ENCODE measurements at places on chromosomes 3 and 15.

- DNase-seq: no peak
Measured at GRCh38 chr15:63460210-63461155, 43.9 kb upstream of the USP3 start.

DNA sequence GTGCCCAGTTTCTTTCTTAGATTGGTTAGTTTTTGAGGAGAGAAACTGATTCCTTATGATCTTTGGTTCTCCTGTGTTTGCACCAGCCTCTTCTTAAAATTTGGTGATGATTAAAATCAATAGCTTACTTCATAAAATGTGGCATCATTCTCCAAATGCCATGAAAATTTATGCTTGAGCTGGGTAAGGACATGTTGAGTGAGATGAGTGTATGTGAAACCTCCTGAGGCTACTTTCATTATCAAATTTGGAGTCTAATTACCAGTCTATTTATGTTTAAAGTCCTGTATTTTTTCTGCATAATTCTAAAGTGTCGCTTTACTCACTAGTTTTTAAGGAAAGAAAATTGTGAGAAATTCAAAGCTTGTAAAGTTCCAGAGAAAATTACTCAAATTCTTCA, 102.1 kb downstream of the DIPK2A start:
- DNase-seq: no peak

DNA sequence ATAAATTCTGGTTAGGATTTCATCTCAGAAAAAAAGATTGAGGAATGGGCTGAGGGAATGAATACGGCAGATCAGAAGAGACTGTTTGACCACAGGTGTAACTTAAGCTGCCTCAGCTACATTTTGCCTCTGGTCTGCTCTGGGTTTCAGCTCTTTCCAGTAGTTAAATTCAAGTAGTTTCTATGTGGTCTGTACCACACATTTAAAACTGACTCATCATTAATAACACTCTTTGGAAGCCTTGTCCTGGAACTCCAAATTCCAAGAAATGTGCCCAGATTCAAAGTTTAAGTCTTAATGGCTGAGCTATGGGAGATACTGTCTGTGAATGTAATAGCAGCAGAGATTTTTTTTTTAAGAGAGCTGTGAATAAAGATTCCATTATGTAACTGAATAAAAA, 133.1 kb upstream of the IGSF10 start:
- no peak for DNase-seq

- DNase-seq: no peak
Measured at GRCh38 chr3:169041677-169042171, 621.8 kb downstream of the MECOM start.

GRCh38 chr3:146256851-146257486, 6.1 kb upstream of the PLSCR4 start:
- no peak for DNase-seq

DNA sequence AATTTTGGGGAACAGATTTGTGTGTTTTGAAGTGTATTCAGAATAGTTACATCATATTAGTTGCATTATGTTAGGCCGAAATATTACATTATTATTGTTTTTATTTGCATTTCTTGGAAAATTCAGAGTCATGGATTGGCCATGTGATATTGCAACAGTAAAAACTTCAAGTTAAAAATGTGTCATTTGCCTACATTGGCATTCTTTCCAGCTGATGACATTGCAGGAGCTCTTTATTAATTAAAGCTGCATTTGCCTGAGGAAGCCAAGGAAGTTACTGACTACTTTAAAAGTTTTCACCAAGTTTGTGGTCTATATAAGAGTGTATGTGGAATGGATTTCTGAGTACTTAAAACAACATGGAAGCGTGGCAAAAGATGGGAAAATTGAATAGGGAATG, 726.4 kb upstream of the SGO1 start:
- DNase-seq: no peak

GRCh38 chr3:141274411-141275031, 42.9 kb downstream of the PXYLP1 start:
- DNase-seq: no peak

GRCh38 chr3:78255403-78255802, 1215.5 kb downstream of the ROBO2 start:
- DNase-seq: no peak

- DNase-seq: no peak
Measured at GRCh38 chr3:88810455-88810854, 297.0 kb upstream of the EPHA3 start.

DNA sequence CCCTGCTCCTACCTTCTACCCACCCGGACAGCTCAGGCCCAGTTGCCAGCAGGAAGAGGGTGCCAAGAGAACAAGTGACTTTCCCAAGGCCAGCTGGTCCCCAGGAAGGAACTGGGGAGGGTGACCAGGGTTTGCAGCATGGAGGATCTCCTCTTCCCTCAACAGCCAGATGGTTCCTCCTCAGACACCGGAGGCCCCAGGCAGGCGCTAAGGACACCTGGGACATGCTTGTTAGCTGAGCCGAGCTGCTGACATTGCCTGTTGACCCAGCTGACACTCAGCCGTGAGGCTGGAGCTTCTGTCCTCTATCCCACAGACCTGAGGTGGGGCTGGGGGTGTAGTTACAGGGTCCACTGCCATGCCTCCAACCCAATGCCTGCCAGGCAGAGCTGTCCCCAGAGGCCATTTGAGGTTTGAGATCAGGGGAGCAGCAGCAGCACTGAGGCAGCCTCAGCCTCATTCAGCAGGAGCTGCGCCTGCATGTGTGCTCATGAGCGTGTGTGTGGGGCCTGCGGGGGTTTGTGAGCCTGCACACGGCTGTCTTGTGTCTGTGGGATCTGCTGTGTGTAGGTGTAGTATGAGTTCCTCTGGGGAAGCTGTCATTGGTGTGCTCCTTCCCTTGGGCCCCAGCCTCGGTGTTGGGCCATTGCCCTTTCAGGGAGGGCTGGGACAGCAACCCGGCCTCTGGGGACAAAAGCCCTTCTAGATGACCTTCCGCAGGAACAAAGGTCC, 7.1 kb downstream of the CPLX3 start:
- no peak for DNase-seq

DNA sequence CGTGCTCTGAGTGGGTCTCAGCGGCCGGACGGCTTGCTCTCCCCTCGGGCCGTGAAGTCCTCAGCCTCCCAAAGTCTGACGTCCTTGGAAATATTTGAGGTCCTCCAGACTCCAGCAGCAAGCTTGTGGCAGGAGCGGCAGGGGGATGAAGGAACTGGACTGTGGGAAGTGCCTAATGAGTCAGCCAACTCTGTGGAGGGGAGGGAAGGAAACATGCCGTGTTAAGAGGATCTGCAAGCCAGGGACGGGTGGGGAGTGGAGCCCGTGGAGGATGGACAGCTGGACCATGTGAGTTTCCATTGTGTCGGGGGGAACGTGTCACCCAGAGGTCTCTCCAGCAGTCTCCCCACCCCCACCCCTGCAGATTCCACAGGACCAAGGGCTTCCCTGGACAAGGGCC, 39.4 kb upstream of the IDH2 start:
- no peak for DNase-seq

GRCh38 chr15:47812470-47812999, 95.2 kb downstream of the SEMA6D start:
- DNase-seq: no peak

DNA sequence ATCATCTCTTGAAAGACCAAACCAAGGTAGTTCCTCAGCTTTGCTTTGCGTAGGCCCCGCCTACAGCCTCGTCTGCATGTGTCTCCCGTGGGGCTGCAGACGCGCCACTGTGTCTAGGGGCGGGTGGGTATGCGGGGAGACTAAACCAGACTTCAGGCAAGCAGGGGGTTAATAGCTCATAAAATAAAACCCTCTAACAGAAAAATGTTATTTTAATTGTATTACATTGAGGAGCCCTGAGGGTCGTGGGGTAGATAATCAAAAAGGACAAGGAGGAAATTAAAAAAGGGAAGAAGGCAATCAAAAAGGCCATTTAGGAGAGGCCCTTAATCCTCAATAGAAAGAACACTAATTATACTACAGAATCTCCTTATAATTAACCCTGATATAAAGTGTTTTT, 247.6 kb upstream of the ICE2 start:
- no peak for DNase-seq

GRCh38 chr3:175879417-175879816, 1020.3 kb downstream of the NAALADL2 start:
- DNase-seq: no peak

DNA sequence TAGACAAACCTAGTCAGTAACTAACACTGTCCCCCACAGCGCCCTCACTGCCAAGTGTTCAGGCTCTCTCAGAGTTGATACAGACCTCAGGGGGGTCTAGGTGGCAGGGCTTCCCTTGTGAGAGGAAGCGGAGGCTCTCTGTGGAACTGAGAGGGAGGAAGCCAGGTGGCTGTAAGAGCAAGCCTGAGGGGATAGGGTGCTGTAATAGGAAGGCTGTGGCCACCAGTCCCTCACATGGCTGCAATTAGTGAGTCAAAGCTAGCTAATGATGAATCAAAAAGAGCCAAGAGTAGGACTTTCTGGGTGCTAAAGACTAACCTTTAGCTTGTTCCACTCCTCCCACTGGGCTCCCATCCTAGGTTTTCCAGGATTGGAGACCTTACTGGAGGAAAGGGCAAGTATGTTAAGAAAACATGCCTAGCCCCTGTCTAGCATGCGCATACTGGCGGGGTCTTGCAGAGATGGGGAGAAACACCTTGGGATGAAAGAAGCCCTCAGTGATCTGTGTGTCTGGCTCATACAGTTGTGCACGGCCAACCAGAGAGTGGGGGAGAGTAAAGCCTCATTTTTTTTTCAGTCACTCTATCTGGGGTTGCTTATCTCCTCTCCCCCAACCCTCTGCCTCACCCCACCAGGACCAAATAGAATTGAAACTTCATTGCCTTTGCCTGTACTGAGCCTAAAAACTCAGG, 13.3 kb upstream of the SOX2 start:
- no peak for DNase-seq

- DNase-seq: no peak
Measured at GRCh38 chr3:170353485-170353884, 4.0 kb upstream of the SKIL start.

DNA sequence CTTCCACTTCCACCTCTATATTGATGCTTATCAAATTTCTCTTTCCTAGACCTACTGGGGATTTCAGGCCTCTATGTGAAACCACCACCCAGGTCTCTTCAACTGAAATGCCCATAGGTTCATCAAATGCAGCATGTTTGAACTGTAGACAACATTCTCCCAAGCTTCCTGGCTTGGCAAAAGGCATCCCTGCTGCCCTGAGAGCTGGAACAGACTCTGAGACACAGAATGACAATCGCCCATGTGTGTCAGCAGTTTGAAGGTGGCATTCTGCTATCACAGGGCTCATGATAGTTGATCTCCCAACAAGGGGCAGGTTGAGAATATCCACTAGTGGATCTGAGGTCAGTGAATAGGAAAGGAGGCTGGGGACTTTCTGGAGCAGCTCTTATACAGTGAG, 200.7 kb downstream of the RPLP1 start:
- no peak for DNase-seq

DNA sequence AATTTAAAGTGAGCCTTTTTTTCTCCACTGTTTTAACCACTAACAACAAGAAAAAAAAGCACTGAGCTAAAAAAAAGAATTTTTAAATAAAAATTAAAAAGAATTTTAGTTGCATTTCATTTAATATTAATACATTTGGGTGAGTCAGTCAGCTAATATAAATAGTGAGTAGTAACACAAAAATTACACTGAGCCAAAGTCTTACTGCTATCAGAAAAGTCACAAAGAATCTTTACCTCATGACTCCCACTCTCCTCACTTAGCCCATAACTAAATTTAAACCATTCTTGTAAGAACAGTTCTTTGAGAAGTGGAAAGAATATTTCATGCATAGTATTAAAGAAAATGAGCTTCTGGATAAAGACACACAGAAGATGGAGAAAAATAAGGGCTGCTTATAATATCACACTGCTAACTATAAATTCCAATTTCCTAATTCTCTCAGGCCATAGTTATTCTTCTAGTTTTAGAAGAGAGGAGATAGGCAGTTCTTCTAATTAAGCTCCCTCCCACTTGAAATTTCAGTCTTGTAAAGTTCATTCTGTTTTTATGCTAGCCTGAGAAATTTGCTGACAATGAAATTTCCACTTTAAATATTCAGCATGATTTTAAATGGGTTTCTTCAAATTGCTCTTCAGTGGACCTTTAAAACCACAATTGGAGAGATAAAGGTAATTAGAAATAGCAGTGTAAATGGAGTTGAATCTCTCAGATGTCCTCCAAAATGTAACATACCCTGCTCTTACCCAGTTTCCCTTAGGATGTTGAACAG, 17.6 kb downstream of the SHQ1 start:
- DNase-seq: no peak

GRCh38 chr3:155243512-155243921, 50.0 kb downstream of the STRIT1 start:
- no peak for DNase-seq

- DNase-seq: no peak
Measured at GRCh38 chr3:160278210-160278609, 53.0 kb downstream of the C3orf80 start.
